ENCODE measurements at places on chromosomes 4 and X.

GRCh38 chr4:26985873-26986272, 125.2 kb downstream of the STIM2 start:
- DNase-seq: peak; percentile 65

GRCh38 chr4:109861271-109861670, 13.4 kb downstream of the LRIT3 start:
- no peak for DNase-seq

DNA sequence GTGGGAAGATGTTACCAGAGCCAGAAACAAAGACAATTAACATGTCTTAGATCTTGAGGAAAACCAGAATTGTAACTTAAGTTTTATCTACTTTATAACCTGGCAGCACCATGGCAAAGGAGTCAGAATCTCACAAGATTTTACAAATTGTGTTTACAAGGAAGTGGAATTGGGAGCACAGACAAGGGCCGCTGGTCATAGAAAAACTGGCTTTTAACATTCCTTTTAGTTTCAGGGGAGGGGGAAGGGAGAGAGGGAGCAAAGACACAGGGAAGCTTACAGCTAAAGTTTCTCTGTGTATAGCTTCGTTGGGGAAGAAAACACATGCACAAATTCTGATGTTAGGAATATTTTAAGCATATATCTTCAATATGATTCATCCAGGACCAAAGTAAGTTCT, 10.3 kb upstream of the UGT2B11 start:
- no peak for DNase-seq

GRCh38 chr4:168849997-168850396, 160.1 kb downstream of the CBR4 start:
- DNase-seq: no peak

DNA sequence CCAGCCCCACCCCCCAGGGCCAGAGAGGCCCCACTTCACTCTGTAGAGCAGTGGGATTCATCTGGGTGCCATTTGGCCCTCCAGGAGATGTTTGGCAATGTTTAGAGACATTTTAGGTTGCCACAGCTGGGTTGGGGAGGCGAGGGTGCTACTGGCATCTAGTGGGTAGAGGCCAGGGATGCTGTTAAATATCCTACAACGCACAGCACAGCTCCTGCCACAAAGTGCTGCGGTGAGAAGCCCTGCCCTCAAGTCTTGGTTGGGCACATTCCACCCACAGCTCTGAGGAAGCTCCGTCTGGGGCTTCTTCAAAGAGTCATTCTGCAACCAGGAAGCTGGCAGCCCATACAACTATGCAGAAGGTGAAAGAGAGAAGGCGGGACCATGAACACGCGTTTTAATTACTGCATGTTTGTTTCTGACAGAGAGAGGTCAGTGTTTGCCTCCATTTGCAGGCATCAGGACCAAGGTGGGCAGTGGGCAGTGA, 48.1 kb upstream of the FAM9C start:
- DNase-seq: peak; percentile 80

- no peak for DNase-seq
Observed at GRCh38 chr4:149055624-149056023, 613.4 kb upstream of the NR3C2 start.

DNA sequence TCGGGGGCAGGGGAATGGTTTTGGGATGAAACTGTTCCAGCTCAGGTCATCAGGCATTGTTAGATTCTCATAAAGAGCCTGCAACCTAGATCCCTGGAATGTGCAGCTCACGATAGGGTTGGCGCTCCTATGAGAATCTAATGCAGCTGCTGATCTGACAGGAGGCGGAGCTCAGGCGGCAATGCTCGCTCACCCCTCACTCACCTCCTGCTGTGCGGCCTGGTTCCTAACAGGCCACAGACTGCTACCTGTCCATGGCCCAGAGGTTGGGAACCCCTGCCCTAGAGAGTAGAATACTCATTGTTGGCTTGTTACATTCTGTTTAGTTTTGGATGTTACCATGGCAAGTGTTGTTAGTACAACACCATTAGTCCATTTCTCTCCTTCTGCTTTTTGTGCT, 40.8 kb upstream of the STX18 start:
- DNase-seq: no peak

- DNase-seq: no peak
Observed at GRCh38 chr4:88630756-88631155, 38.5 kb downstream of the HERC3 start.

DNA sequence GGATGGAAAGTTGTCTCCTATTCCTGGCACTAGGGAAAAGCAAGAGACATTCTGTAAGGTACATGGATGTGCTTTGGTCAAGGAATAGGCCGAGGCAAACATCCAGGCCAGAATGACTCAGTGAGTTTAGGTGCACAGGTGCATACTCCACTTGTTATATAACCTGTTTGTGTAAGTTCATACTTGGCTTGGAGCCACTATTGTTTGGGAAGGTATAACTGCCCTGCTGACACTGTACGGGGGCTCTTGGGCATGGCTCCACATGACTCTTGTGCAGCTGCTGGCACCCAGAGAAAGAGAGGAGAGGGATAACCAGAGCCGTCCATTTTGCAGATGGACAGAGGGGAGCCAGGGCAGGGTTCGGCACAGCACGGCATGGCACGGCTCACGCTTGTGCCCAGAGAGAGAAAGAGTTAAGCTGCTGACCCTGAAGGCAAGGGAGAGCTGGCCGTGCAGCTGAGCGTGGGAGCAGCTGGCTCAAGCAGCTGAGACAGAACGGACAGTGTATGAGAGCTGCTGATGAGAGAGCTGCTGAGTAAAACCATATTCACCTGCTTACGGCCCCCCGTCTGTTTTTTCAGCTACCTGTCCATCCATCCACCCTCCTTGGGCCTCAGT, 98.0 kb downstream of the SLC2A9 start:
- no peak for DNase-seq

- no peak for DNase-seq
Observed at GRCh38 chr4:23734000-23734399, 155.8 kb downstream of the PPARGC1A start.

GRCh38 chr4:17385403-17385802, 126.5 kb downstream of the QDPR start:
- peak; percentile 18 for DNase-seq

GRCh38 chr4:169254546-169254983, 16.2 kb downstream of the SH3RF1 start:
- DNase-seq: no peak

DNA sequence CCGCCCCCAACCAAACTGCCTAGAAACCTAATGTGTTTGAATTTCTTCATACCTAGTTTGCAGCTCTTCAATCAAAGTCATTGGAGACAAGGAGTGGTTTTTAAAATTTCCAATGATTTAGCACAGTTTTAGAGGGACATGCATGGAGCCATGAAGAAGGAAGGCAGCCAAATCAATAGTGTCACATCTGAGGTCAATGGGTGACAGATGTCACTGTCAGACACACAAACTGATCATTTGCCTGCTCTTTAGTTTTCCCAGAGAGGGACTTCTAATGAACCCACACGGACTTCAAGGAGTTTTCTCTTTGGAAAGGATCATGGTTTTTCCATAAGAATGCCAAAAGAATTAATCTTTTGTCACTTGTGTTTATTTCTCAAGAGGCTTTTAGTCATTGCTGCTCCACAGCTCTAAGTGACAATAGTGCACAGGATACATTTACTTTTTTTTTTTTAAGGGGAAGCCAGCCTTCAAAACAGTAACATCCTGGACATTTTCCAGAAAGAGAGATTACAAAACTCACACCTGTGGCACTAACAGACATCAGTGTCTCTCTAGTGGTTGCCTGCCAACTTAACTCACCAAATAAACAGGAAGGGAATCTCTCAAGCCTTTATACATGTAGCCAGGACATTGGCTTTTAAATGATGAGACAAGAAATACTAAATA, 251.1 kb upstream of the DIAPH2 start:
- DNase-seq: no peak

Data from CD4-positive, alpha-beta memory T cell (primary cell).